ENCODE measurements at places on chromosomes 1 and 21.

GRCh38 chr1:69533343-69533742 lies 34.4 kb upstream of the LRRC7 start:
- no peak for DNase-seq

DNA sequence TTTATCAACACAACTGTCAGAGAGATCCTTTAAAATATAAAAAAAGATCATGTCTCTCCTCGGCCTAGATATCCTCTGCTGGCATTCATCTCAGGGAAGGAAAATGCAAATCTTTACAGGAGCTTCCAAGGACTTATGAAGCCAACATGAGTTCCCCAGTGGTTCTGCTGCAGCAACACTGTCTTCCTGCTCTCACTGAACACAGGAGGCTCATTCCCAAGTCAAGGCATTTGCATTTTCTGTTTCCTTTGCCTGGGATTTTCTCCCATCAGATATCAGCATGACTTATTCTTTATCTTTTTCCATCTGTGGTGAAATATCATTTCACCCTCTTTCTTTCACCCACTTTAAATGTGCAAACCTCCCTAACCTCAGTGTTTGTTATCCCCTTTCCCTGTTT lies 513.8 kb upstream of the ZP4 start:
- no peak for DNase-seq

GRCh38 chr1:97046765-97047420 lies 325.3 kb downstream of the PTBP2 start:
- no peak for DNase-seq

- DNase-seq: no peak
These were observed 30.9 kb downstream of the SLC35F3 start for GRCh38 chr1:233935297-233935868.

GRCh38 chr1:56819387-56819899 lies at the start of gene FYB2:
Gene FYB2, minus strand, starts transcription at chr1:56819404. Its CDS starts 114 bp downstream, at chr1:56819290.
- DNase-seq: no peak

GRCh38 chr21:35309316-35309715 lies 260.2 kb upstream of the RUNX1 start:
- no peak for DNase-seq

DNA sequence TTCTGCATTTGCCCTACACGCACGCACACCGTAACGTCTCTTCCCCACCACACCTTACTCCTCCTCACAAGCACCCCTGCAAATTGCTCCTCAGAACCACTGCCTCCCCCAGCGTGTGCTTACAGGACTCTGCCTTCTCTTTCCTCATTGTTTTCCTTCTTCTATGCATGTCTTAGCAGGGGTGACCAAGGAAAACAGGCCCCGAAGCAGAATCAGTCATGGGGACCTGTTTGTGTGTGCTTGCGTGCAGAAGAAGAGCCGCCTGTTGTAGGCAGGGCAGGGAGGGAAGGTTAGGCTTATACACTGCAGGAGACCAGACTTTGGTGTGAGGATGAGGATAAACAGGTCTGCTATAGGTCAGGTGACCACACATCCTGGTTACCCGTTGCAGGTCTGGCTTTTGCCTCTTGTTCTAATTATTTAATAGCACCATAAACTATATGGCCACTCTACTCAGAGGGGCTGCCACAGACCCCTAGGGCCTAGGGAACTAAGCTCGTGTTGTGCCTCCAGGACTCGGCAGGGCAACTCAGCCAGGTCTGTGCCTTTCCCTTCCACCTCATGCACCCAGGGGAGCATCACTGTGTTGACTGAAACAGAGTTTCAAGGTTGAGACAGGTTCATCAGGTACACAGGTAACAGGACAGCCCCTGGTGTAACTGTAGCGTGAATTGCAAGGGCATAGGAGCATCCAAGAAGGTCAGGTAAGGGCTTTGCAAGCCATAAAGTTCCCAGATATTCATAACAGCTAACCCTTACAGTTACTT lies 60.8 kb upstream of the EPS8L3 start:
- no peak for DNase-seq

DNA sequence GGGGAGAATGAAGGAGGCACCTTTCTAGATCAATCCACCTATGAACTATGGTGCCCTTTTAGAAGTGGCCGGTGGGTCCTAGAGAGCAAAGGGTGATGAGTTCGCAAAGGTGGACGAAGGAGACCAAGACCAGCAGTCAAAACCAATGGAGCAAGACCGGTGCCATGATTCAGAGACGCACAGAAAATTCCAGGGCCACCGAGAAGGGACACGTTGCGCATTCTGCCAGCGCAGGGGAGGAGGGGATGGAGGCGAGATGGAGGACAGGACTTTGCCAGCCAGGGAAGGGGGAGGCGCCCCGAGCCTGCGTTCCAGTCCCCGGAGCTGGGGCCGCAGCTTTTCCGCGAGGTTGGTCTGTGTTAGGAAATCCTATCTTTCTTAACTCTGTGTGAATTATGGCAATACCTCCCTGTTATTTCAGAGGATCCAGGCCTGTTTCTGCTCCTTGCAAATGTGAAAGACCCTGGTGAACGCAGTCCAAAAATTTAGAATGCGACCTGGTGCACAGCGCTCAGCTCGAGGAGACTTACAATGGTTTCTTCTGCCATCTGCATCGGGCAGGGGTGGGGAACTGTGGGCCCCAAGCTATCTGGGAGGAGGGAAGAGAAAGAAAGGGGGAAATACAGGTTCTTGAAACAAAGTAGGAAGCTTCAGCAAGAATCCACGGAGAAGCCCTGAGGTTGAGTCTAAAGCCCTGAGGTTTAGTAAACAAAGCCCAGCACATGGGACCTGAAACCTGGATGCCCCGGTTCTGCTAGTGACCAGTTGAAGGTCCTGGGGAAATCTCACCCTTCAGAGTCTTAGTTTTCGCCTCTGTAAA lies 129.4 kb downstream of the MRPS6 start:
- DNase-seq: no peak

DNA sequence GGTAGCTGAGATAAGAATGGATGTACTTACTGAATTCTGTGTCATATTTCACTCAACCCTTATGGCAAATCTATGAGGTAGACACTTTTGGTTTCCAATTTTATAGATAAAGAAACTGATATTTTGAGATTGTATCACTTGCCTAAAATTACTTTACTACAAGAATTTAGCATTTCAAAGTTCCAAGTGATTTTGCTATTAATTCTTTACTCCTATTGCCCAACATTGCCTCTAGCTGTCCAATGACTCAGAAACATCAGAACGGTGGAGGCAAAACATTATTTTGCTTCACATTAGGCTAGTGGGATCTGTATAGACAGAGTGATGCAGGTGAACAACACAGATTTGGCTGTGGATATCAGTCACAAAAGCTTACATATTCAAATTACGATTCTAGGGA lies 747.2 kb upstream of the NEGR1 start:
- no peak for DNase-seq

DNA sequence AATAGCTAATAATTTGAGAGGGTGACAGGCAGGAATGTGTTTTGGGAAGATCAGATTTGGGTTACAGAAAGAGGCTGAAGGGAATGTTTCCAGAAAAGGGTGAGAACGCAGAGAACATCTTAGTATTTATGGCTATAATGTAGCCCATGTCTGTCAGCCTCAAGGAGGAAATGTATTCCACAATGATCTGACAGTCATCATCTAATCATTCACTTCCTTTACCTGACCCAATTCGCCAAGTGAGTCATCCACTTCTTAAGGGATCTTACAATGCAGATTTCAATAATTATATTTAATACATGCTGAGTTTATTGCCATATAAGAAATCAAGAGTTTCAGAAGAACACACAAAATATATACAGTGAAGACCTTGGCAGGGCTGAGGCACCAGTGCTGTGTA lies 10.8 kb downstream of the TRIM45 start:
- DNase-seq: no peak

- no peak for DNase-seq
These were observed 207.0 kb downstream of the SIPA1L2 start for GRCh38 chr1:232422898-232423297.

GRCh38 chr21:34959607-34960006 lies 89.5 kb downstream of the RUNX1 start:
- no peak for DNase-seq

DNA sequence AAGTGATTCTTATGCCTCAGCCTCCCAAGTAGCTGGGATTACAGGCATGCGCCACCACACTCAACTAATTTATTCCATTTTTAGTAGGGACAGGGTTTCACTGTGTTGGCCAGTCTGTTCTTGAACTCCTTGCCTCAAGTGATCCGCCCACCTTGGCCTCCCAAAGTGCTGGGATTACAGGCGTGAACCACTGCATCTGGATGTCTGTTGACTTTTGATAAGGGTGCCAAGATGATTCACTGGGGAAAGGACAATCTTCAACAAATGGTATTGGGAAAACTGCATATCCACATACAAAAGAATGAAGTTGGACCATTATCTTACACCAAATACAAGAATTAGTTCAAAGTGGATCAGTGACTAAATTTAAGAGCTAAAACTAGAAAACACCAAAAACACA lies 19.8 kb downstream of the RO60 start:
- no peak for DNase-seq

- DNase-seq: no peak
These were observed 73.8 kb downstream of the UMODL1 start for GRCh38 chr21:42144679-42145568.

- no peak for DNase-seq
These were observed 996.7 kb upstream of the ADGRL4 start for GRCh38 chr1:80003250-80003649.

DNA sequence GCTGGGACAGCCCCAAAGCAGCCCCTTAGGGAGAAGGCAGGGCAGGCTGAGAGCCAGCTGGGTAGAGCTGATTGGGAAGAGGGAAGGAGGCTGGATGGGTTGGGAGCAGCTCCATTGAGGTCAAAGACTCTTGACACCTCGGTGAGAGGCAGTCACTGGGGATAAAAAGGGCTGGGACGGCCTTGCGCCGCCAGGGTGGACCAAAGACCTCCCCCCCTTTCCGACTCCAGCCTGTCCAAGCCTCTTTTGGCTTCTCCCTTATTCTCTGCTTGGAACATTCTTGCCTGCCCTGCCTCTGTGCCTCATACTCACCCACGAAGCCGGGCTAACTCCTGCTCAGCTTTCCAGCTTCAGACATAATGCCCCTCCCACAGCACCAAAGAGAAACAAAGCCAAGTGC lies 51.1 kb downstream of the LRRC38 start:
- no peak for DNase-seq

DNA sequence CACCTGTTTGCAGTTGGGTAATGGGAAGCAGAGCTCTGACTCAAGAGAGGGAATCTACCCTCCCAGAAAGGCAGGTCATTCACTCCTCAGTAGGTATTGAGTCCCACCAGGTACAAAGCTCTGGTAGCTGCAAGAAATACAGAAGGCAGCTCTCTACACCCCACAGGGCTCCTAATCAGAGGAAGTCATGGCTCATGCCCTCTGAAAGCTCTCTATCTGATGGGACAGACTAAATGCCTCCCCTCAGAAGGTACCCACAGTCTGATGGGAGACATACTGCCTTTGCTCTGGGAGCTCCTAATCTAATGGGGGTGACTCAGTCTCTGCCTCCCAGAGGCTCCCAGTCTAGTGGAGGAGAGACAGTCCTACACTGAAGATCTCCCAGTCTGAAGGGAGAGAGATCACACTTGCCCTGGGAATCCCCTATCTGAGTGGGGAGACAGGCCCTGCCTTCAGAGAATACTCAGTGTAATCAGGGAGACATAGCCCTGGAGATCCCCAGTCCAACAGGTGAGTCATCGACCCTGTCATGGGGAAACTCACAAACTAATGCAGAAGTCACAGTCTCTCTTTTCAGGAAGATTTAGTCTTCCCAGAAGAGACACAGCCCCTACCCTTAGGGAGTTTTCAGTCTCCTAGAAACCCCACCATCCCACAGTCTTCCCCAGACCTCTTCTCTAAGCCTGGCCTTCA lies 23.7 kb downstream of the CAMK1G start:
- peak; percentile 28 for DNase-seq

All from CD4-positive, alpha-beta T cell treated with Interferon alpha-2 for 1 hour (primary cell).